ENCODE measurements at places on chromosomes 3 and 15.

DNA sequence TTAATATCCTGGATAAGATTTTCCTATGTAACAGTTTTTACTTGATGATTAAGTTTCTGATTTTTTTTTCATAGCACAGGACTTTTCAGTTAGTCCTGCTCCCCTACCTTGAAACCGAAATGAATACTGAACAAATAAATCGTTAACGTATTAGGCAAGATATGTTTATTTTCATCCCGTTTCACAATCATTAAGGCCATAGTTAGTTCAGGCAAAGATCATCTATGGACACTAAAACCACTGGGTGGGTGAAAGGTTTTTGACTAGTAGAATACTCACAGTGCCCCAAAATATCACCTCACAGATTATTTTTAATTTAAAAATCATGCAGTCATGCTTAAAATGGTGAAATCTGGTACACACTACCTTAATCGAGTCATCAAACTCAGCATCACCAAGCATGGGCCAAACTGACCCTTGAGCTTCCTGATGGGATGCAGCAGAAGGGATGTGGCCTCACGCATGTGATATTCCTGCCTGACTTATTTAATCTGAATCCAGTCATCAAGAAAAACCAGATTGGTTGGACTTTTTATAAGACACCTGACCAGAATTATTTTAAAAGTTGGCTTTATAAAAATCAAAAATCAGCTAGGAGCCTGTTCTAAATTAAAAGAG lies 365.0 kb downstream of the LPP start:
- DNase-seq: no peak

GRCh38 chr3:113662824-113663223 lies 33.6 kb downstream of the USF3 start:
- DNase-seq: no peak

- DNase-seq: no peak
Measured at GRCh38 chr3:74623261-74623836, 8.9 kb upstream of the CNTN3 start.

DNA sequence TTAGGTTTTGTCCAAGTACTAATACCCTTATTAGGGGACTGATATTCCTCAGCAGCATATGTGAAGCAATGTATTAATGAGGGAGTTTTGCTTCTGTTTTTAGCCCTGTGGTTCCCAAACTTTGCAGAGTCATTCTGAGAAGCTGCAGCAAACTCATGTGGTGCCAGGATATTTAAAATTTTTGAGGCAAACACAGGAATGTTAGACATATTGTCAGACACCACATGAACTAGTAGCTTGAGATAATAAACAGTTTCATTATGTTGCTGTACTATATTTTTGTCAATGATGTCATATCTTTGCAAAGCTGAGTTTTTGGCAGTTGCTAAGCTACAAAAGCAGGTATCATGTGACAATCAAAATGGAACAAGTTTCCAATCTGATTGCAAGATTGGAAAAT lies 36.6 kb downstream of the ATP6V1A start:
- DNase-seq: no peak

GRCh38 chr3:42250761-42251160 lies 15.2 kb downstream of the CCK start:
- DNase-seq: no peak

DNA sequence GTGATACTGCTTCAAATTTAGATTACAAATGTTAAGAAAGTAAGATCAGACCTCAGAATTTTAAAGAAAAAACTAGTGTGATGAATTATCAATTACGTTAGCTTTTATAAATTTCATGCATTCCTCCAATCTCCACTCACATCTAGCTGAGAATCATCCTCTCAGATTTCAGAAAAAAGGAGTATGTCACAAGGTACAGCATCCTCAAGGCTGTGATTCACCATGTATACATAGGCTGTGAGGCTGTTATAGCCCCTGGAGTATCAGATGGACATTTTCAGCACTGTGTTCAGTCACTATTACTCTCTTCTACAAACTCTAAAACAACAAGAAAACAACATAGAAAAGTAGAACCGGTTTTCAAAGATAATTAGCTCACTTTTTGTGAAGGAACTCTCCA lies 214.4 kb downstream of the PCCB start:
- DNase-seq: no peak

DNA sequence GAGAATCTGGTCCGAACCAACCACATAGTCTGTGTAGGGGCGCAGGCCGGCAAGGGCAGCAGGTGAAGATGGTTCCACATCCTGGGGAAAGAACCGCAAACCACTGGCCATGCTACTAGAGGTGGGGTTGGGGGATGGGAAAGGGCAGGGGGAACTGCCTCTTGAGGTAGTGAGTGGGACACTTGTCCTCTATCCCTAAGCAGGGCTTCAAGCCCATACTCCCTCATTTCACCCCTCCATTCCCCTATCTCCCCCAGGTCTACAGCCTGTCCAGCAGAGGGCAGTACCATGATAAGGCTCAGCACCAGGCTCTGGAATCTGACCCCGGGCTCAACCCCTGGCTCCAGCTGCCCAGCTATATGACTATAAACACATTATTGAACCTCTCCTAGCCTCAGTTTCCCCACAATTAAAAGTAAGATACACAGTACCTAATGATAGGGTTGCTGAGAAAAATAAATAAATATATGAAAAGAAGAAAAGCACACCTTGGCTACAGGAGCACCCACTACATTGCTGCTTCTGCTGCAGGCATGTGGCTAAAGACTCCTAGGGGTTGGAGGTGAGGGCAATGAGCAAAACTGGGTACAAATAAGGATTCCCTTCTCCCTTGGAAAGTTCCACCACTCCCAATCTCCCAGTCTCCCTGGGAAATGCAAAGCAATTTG lies 6.3 kb downstream of the GORASP1 start:
- DNase-seq: peak; percentile 83

GRCh38 chr3:160739079-160739478 lies 17.0 kb upstream of the PPM1L start:
- DNase-seq: no peak

GRCh38 chr15:75031848-75032247 lies 8.5 kb downstream of the PPCDC start:
- no peak for DNase-seq

GRCh38 chr3:156865732-156866131 lies 39.6 kb downstream of the LEKR1 start:
- no peak for DNase-seq

DNA sequence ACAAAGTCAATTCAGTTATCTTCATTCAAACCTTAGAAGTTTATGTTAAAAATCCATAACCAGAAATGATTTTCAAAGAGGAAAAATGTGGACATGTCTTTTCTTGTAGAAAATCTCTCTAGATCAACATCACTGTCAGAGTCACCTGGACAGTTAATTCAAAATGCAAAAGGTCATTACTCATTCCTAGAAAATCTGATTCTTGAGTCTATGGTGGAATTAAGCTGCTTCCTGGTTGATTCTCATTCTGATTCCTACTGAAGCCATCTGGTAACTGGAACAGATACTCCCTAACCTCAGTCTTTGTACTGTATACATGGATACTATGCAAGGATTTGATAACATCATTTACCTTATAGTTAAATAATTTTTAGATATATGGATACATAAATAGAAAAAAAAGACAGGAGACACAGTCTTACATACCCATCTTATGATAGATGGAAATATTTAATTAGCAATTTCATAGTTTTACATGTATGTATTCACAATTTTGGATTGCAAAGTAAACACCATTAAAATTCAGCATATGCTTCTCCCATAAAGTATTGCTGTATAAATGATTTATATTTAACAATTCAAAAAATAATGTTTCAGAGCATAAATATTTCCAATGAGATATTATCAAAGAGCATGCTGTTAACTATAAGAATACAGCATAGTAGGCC lies 693.2 kb upstream of the CCDC54 start:
- DNase-seq: no peak

- DNase-seq: no peak
Measured at GRCh38 chr3:123006609-123007008, 21.0 kb downstream of the SEMA5B start.

DNA sequence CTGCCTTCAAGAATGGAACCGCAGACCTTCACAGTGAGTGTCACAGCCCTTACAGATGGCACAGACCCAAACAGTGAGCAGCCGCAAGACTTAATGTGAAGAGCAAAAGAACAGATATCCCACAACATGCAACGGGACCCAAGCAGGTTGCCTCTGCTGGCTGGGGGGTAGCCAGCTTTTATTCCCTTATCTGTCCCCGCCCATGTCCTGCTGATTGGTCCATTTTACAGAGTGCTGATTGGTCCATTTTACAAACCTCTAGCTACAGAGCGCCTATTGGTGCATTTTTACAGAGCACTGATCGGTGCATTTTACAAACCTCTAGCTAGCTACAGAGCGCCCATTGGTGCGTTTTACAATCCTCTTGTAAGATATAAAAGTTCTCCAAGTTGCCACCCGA lies 102.0 kb upstream of the IGF1R start:
- no peak for DNase-seq

DNA sequence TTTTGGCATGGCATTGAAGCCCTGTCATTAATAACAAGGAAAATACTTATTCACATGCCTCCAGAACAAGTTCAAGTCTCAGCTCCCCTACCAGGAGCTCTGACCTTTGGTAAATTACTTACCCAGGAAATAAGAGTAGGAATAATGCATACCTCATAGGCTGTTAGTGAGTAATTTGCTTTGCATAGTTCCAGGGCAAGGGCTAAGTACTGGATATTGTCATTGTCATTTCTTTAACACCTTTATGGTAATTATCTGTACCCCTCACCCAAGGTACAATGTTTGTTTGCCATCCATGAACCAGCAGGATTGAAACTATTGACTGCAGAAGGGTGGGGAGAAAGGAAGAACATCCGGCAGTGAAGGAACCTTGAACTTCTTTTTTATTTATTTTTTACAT lies 148.5 kb downstream of the SOX2 start:
- DNase-seq: no peak

DNA sequence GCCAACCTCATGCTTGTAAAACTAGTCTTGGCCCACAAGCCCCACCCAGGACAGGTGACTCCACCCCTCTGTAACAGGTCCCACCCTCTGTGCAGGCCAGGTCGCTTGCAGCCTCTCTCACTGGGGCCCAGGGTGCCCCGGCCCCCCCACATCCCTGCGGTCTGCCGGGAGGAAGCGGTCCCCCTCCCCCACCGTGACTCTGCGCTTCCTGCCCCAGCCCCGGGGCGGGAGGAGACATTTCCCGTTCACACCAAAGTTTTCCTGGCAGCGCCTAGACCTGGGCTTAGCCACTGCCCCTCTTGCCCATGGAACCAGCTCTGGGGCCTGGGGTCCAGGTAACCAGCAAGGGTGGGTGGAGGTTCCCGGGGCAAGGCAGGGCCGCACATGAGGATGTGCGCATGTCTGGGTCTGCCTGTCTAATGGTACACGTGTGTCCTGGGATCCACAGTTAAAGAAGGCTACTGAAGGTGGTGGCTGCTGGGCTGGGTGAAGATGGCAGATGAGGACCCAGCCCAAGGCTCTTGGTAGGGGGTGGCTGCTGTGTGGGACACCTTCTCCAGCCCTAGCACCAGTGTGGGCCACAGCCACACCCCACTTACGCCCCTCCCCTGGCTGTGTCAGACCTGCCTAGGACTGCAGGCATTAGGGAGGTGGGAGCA lies 8.4 kb downstream of the NBEAL2 start:
- DNase-seq: peak; percentile 97

DNA sequence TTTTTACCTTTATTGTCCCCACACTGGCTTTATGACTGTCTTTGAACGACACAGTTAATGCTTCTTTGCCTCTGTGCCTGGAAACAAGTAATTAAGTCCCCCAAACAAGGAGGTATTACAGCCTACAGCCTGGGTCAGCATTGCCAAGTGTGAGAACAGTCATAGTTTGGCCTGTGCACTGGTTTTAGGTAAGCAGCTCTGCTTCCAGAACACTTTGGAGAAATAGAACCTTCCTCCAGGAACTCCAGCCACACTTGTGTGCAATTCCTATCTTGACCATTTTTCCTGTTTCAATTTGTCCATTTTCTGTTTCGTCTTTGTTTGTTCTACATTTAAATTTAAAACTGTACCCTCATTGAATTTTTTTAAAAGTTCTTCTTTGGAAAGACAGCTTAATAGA lies 568.2 kb downstream of the TUSC7 start:
- no peak for DNase-seq

GRCh38 chr15:93460717-93461116 lies 371.7 kb upstream of the RGMA start:
- no peak for DNase-seq

DNA sequence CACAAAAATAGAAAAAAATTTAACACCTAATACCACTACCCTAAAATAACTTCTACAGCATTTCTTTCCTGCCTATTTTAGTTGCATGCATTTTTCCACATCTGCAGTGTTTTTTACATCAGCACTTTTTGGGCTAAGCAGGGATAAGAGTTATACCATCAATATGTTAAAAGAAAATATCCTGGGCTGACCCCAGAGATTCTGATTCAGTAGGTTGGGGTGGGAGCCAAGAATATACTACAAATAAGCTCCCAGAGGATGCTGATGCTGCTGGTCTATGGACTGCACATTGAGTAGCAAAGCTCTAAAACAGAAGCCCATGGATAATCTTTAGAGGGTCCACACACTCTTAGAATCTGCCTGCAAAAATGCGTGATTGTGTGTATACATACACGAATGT lies 14.8 kb downstream of the FYCO1 start:
- DNase-seq: no peak

DNA sequence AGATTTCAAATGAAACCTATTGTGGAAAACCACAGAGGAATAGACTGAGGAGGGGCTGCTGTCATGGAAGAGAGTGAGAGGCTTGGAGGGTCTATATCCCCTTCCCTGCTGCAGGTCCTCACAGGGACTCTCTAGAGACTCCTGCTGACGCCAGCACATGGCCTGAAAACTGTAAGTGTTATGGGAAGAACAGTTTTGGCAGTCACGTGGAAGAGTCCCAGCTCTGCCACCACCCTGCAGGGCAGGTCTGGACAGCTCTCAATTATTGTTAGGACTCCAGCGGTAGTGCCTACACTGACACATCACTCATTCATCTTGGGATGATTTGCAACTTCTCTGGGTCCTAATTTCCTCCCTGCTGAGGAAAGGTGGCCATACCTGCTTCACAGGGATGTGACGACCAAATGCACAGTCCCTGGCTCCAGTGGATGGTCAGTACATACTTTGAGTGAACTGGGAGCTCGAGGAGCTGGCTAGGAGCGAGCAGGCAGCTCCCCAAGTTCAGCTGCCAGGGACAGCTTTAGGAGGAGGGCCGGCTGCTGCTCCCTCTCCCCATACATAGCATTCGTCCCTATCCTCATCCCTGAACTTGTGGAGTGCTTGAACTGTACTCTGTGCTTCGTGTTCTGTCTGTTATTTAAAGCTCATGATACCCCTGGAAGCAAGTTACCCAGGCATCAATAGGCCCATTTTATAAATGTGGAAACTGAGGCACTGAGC lies 49.2 kb downstream of the CTXND1 start:
- no peak for DNase-seq

Data from activated CD4-positive, alpha-beta T cell treated with anti-CD3 and anti-CD28 coated beads, Interleukin-2, amount 10 ng/mL, durations not matched to agents 24 days and 14 days (primary cell).